ENCODE measurements at places on chromosomes 7 and 10.

- no peak for DNase-seq
These were observed 258.7 kb downstream of the ELFN1 start for GRCh38 chr7:1928645-1929348.

DNA sequence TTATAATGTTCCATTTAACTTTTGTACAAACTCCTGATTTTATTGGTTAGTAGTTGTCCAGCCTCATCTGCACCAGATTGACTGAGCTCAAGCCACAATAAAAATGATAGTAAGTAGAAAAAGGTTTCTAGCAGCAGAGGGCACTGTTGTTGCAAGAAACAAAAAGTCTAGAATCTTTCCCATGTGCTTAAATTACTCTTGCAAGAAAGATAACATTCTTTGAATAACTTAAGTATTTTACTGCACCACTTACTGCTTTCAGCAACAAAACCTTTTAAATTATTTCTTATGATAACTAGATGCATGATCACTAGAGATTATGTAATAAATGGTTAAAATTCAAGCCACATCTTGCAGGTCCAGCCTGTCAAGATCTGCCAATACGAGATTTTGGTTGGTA lies 27.0 kb downstream of the LMOD2 start:
- peak; percentile 17 for DNase-seq

GRCh38 chr7:130899638-130900401 lies 165.8 kb upstream of the KLF14 start:
- no peak for DNase-seq

- no peak for DNase-seq
These were observed 49.4 kb upstream of the GTF2IRD1 start for GRCh38 chr7:74404388-74404700.

DNA sequence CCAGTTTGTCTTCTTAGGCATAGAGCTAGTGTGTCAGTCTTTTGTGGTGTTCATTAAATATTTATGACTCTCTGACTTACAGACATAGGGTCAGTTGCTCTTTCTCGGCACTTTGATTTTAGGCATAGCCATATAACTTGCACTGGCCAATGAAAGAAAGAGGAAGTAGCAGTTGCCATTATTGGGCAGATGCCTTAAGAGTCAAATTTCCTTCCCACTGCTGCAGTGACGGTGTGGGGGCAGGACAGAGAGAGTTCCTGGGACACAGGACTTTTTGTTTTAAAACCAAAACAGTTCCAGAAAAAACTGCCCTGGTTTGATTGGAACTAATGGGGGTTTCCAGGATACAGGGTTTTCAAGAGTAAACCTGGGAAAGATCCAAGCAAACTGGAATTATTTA lies 60.2 kb upstream of the PHF14 start:
- no peak for DNase-seq

- no peak for DNase-seq
These were observed 1.2 kb downstream of the BAG3 start for GRCh38 chr10:119652361-119652730.

DNA sequence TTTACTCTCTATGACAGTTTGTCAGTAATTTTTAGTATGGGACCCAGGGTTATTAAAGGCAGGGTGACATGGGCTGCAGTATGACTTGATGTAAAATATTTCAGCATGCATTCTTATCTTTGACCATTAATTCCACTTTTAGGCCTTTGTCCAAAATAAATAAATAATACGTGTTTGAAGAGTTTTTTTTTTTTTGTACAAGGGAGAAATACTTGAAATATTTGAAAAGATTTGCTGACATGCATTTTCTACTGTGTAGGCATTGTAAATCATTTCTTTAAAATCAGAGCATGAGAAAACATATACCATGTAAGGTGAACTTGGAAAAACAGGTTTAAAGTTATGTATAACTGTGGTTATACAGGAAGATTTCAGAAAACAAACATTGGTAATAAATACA lies 23.5 kb downstream of the NRG3 start:
- DNase-seq: no peak

DNA sequence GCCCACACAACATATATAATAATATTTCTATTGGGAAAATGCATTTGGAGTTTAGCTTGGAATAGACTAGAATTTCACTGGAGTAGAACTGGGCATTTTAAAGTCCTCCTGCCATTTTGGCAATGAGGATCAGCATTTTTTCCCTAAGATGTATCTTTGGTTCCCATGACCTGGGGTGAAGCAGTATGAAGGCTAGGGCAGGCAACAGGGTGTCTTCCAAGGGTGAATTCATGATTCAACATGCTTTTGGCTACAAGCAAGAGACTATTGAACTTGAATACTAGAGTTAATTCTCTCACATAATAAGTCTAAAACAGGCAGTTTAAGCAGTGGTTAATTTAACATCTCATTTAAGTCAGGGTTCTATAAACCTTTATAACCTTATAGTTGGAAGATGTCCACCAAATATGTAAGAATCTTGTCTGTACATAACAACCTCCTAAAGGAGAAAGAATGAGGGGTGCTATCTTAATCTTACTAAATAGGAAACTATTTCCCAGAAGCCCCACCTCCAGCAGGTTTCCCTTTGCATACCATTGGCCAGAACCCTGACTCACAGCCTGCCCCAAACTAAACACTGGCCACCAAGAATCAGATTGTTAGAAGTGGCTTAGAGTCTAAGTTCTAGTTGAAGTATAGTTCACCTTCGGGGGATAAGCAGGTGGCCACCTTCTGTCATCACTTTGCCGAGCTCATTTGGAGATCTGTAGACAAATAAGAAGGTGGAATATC lies 96.0 kb upstream of the PRPS1L1 start:
- DNase-seq: no peak

- DNase-seq: no peak
These were observed 185.6 kb downstream of the ANK3 start for GRCh38 chr10:60203993-60204618.

Measured in right kidney (tissue), 9 donors.